CD4-positive, alpha-beta T cell treated with Interleukin-12 subunit alpha and Interleukin-12 subunit beta, for 1 hour (primary cell): ENCODE measurements at places on chromosomes 11 and 22.

- no peak for DNase-seq
Measured at GRCh38 chr11:1221848-1222311, 986 bp upstream of the MUC5B start.

DNA sequence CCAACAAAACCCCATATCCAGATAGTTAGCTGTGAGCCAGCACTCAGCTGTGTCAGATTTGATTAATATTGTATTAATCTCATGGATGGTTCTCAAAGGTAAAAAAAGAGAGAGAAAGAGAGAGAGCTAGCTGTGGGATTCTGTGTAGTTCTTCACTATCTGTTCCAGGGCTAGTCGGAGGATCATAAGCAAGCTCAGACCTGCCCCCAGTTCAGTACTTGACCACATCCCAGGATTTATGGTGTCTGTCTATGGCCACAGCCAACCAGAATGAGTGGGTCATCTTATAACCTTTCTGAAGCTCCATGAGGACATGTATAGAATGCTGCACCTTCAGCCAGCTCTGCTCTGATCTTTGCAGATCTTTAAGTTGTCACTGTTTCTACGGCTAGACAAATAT lies 13.5 kb upstream of the B3GNT6 start:
- no peak for DNase-seq

- no peak for DNase-seq
Measured at GRCh38 chr22:35361001-35361558, 19.8 kb upstream of the HMOX1 start.

DNA sequence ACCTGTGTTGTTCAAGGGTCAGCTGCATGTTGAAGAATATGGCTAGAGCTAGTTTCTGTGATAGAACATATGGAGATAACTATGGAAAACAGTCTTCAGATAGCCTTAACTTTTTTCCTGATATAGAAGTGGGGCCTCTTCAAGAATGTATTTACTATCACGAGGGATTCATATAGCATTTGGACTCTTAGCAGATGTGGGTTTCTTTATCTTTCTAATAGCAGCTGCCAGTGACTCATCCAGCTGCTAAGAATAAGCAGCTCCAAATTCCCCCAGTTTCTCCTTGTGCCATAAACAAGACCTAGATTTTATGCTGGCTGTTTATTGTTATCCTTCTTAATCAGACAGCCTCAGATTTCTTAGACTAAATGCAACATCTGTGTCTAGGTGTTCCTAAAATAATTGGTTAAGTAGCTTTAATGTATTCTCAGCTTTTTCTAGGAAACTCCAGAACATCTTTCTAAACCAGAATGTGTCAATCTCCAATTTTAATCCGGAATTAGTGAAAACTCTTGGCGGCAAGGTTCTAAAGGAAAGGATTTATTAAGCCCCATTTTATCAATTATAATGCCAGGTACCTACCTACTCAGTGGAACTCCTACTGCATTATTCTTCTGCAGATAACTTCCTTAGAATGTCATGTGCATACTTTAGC lies 119.8 kb downstream of the CSTPP1 start:
- DNase-seq: no peak

DNA sequence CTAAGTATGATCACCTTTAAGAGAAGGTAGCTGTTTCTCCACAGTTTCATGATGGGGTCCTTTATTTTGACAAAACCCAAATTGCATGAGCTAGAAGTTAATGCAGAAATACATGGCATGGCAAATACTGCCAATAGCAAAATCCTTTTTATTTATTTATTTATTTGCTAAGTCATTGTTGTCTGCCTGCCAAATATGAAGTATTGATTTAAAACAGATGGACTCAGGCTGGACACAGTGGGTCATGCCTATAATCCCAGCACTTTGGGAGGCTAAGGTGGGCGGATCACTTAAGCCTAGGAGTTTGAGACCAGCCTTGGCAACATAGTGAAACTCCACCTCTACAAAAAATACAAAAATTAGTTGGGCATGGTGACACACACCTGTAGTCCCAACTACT lies 52.4 kb downstream of the LARGE2 start:
- no peak for DNase-seq
